GM12864 (cell line): ENCODE measurements at places on chromosomes 7 and 10.

GRCh38 chr7:45236666-45237065 is 79.1 kb downstream of the RAMP3 start:
- no peak for DNase-seq

DNA sequence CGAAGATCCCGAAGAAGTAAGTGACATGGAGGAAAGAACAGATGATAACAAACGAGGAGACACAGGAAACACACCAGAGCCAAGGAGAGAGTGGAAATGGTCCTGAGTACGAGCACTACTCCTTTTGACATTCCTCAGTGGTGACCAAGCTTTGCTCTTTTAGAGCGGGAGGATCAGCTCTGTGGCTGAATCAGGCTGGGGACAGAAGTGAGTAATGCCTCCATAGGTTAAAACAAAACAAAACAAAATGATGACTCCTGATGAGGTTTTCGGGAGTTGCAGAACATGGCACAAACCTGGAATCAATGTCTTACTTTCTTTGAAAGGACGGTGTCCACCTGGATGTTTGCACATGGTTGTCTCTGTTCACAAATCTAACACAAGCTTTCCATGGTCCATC is 30.3 kb upstream of the TCF7L2 start:
- no peak for DNase-seq

DNA sequence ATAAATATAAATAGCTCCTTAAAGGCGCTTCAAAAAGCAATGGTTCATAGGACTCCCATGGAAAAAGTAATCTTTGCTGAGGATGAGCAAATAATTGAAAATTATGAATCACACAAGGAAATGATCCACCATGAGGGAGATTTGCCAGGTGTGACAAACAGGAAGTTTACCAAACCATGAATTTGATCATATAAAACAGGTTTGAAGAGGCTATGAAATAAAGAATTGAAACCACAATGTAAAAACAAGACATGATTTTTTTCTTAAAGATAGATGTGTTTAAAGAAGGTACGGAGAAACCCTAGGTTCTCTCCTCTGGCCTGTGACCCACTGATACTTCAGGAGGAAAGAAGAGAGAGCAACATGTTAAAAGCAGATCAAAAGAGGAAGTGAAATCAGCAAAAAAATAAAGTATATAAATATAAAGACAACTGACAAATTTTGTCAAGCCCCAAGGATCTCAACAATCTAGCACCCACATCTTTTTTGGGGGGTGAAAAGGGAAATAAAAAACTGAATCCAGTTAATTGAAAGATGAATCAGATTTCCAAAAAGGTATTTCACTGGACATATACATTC is 111.3 kb upstream of the ASAH2 start:
- DNase-seq, result peak; percentile 84

DNA sequence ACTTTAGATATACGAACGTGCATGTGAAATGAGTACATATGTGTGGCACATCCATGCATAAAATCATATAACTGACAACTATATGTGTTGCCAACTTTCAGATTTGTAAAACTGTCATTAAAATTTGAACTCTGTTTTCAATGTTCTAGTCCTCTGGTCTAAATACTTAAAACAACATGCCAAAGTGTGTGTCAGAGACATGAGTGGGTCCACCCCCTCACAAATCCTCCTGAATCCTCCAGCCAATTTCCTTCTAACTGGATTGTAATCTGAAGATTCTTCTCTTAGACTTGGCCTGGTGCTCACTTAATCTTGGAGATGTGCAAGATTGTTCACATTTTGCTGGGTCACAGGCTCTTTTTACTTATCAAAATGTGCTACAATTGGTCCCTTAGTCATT is 184.1 kb downstream of the RELN start:
- no peak for DNase-seq

DNA sequence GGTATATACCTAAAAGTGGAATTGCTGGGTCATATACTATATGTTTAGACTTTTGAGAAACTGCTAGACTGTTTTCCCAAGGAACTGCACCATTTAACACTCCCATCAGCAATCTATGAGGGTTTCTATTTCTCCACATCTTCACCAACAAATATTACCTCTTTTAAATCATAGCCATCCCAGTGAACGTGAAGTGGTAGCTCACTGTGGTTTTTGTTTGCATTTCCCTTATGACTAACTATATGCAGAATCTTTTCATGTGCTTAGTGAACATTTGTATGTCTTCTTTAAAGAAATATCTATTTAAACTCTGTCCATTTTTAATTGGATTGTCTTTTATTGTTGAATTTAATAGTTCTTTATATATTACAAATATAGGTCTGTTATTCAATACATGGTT is 115.8 kb upstream of the SEC61G start:
- no peak for DNase-seq

DNA sequence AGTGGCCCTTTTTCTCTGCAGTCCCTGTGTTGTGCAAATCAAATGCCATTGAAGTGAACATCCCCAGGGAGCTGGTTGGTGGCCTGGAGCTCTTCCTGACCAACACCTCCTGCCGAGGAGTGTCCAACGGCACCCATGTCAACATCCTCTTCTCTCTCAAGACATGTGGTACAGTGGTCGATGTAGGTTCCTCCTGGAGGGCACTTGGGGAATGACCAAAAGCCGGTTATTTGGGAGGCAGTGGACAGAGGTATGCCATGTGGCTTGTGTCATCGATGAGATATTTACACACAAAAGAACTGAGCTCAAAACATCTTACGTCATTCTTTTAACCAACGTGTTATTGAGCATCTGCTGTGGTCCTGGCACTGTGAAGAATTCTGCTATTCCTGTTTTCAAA is 19.7 kb downstream of the OIT3 start:
- no peak for DNase-seq

DNA sequence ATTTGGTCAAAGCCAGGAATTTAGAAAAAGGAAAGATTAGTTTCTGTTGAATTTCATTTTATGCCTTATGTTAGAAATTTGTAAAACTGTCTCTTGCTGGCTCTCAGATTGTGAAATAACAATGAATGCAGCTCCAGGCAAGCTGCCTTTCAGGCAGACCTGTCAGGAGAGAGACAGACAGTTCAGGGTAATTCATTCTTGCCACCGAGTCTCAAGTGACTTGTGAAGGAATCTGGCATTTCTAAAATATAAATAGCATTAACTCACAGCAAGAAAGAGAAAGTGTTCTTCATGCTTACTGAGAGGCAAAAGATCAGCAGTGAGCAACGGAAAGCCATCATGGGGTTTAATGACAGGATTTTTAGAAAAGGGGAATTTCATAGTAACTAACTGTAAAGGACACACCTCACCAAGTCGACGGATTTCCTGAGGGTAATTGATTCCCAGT is 442.3 kb upstream of the AKR1E2 start:
- DNase-seq, result no peak

DNA sequence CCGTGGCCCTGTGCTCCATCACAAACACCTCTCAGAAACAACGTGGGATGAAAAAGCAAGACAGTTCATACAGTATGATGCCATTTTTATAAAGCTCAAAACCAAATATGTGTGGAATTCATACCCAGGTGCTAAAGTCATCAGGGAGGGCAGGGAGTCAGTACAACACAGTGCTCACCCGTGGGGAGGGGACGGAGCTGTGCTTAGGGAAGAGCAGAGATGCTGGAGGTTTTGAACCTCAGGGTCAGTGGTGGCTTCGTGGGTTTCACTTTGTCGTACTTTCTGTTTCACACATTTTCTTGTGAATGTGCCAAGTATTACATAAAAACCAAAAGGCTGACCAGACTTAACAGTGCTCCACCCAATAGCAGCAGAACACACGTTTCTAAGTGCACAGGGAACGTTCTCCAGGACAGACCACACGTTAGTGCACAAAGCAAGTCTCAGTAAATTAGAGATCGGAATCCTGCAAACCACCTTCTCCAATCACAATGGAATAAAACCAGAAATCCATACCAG is 21.2 kb downstream of the ZMIZ2 start:
- peak; percentile 55 for DNase-seq

- no peak for DNase-seq
Observed at GRCh38 chr10:47077386-47077785, 166.2 kb downstream of the PTPN20 start.

DNA sequence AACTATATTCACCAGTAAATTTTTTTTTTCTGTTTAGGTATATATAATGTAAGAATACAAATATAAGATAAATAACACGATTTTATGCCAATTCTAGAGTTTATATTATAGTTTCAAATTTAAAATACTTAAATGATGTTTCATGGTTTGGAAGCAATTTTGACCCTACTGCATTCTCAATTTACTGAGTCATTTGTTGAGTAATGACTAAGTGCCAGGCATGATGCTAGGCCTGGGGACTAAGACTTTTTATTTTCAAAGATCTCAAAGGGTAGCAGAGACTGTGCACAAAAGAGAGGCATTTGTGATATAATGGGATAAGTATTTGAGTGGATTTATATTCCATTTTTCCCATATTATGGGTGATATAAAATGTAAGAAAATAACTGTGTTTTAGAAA is 78.9 kb upstream of the SMIM30 start:
- DNase-seq, result no peak

GRCh38 chr7:74544706-74545469 is 91.2 kb downstream of the GTF2IRD1 start:
- DNase-seq, result peak; percentile 21

DNA sequence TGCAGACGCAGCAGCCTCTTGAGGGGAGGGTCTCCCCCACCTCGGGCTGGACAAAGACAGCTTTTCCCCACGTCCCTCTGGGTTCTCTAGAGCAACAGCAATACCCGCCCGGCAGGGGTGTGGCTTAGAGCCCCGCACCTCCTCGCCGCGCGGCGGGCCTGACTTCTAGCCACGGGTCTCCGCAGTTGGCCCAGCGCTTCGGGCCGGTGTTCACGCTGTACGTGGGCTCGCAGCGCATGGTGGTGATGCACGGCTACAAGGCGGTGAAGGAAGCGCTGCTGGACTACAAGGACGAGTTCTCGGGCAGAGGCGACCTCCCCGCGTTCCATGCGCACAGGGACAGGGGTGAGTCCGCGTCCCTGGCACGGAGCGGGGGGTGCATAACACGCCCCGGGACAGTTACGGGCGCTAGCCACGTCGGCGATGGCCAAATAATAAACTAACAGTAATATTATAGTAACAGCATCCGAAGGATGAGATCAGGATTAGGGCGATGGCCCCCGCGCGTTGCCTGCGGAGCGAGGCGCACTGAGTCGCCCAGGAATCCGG is 1.2 kb downstream of the CYP2E1 start:
- DNase-seq, result no peak

- DNase-seq, result no peak
Observed at GRCh38 chr7:70410134-70410750, 721.7 kb upstream of the GALNT17 start.

GRCh38 chr7:31549611-31550010 is 35.7 kb downstream of the ITPRID1 start:
- DNase-seq, result no peak

DNA sequence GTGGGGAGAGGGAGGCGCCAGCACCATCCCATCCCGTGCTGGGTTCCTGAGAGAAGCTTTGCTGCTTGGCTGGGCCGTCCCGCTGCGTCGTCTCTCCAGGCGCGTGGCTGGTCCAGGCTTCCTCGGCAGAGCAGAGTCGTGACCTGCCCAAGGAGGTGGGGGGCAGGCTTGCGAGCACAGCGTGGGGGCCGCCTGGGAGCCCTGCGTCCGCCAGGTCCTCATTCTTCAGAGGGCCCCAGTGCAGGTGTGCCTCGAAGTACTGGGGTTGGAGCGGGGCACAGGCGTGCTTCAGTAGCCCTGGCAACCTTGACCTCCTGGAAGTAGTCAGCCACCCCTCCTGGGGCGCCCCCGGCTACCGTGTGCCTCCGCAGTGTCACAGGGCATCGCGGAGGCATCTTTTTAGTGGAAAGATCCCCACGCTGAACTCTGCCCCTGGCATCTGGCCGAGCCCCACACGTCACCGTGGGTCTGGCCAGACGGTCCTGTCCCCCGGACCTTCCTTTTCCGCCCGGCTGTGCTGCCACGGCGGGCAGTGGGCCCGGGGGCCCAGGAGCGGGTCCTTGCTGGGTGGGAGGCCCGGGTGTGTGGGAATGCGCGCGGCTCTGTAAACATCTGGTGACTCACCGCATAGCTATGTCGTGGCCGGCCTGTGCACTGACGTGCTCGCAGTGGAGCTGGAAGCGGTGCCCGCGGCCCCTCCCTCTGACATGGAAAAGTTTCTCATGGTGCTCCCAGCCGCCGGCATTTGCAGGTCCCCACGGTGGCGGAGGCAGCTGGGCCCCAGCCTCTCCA is 6.4 kb downstream of the MAFK start:
- no peak for DNase-seq

DNA sequence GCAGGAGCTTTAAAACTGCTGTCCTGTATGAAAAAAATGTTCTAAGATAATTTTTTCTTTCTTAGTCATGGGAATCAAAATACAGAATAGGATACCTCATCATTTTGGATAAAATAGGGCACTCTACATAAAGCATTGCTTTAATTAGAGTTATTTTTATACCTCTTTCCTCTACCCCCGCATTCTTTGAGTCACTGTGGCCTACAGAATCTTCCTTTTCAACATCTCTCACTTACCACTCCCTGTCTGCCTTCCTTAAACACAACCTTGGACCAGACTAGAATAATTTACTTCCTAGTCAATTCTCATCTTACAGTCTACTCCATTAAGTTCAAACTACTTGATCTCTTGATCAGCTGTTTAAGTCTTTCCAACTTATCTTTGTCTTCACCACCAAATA is 462.3 kb downstream of the PHTF2 start:
- no peak for DNase-seq

DNA sequence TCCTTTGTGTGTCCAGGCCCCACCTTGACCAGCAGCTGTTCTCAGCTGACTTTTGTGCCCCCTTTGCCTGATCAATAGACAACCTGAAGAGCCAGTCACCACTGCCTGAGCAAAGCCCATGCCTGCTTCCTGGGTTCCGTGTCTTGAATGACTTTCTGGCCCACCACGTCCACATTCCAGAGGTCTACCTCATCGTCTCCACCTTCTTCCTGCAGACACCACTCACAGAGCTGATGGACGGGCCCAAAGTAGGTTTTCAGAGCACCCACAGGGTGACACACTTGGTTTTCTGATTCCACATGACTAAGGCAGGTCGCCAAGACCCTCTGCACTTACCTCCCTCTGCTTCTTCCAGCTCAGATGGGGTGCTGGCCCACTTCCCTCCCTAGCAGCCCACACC is 126.8 kb downstream of the WDFY4 start:
- DNase-seq, result no peak

DNA sequence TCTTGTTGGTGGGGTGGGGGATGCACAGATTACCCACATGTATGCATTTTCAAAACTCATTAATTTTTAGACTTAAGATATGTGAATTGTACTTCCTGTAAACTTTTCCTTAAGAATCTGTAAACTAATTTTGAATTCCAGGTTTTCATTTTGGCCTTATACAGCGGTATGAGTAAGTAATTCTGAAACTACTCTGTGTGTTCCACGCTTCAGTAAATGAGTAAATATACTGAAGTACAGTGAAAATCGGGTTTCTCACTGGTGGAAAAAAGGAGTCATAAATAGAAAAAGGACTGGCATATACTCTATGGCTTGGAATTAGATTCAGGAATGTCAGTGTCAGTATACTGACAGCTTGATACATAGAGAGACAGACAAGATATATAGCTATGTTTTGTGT is 72.8 kb downstream of the CTTNBP2 start:
- DNase-seq, result no peak
